ENCODE measurements at places on chromosomes 5 and 9. TPM values are rescaled to one million over a fixed set of nuclear protein-coding genes. Genes with fewer than 3 reads are reported as not detected.

The RMRP gene
- 23,916 TPM for total RNA-seq

The ZNG1F gene
- 6.4 TPM for total RNA-seq

The PRUNE2 gene
- not detected for total RNA-seq

The RECK gene
- total RNA-seq = not detected

The MLANA gene
- total RNA-seq = not detected

The SYK gene
- total RNA-seq = 24.2 TPM

The BTNL3 gene
- total RNA-seq = not detected

The C9orf153 gene
- 0.56 TPM for total RNA-seq

The NTNG2 gene
- total RNA-seq = not detected

The N4BP3 gene
- 0.39 TPM for total RNA-seq

The FOXD4L6 gene
- total RNA-seq = not detected

The LCN10 gene
- total RNA-seq = not detected

The NREP gene
- 3.5 TPM for total RNA-seq

The TXNDC8 gene
- total RNA-seq = not detected

The FBXW2 gene
- total RNA-seq = 26.7 TPM

The PTGDS gene
- total RNA-seq = not detected

- DNase-seq = no peak
Observed at GRCh38 chr9:119332522-119332921, 36.7 kb downstream of the BRINP1 start.

DNA sequence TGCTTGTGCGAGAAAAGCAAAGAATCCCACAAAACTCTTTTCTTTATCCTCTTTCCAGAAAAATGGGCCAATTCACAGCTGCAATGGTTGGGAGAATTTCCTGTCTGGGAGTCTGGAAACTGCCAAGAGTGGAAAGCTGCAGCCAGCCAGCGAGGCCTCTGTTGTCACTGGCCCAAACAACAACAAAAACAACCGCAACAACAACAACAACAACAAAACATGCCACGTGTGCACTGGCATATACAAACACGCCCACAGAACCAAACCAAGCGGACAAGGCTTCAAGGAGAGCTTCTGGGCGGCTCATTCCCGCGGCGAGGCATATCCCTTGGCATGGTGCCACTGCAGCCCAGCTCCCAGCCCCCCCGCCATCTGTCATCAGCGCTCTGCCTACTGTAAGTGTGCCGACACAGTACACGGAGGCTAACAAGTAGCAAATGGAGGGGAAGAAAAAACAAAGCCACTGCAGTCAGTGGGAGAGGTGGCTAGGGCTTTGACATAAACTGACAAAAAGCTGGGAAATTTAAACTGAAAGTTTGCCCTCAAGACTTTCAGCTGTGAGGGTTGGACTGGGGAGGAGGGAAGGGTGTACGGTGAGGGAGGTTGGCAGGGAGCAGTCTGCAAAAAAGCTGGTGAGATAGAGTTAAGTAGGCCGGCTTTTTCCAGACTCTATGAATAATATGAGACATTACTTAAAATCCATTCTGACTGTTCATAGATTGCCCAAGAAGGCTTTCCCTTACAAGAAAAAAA, 165.0 kb upstream of the ZNF462 start:
- no peak for DNase-seq

DNA sequence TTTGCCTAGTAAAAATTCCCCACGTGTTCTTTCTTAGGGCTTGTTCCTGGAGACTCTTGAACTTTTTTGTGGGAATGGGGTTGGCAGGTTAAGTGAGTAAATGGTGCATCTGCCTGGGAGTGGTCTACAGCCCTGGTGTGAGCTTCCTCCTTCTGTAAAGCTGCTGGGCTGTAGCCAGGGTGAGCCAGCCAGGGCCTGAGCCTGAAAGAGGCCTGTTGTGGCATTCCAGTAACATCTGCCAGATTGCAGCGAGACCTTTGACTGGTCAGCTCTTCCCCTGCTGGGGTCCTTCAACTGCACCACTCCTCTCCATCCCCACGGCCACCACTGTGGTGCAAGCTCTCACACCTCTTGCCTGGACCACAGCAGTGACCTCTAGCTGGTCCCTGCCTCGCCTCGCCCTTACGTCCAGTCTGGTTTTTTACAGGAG, 47.5 kb downstream of the SLC22A5 start:
- DNase-seq = no peak

GRCh38 chr9:105064248-105065097, 136.5 kb upstream of the ABCA1 start:
- DNase-seq = peak; percentile 86

DNA sequence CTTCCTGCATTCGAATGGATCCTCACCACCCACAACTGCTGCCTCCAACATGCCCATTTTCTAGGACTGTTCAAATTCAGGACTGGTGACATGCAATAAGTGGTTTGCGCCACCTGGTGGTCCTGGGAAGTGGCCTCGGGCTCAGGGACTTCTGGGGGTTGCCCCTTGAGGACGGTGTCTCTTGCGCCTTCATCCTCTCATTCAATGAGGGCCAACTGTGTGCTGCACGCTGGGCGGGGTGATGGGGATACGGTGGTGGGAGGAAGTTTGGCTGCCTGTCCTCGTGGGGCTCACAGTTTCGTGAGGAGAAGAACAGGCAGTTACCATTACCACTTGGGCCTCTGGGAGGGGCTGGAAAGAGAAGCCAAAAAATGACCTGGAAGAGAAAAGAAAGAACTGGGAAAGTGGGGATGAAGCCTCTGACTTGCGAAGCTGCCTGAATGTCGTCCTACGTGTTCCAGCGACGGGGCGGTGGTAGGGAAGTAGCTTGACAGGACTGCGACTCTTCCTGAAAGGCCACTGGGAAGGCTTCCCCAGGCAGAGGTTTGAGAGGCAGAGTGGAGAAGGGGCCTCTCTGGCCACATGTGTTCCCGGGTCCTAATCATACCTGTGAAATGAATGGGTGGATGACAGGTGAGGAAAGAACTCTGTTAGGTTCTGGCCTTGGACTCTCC, 49.0 kb downstream of the PSD2 start:
- peak; percentile 74 for DNase-seq

DNA sequence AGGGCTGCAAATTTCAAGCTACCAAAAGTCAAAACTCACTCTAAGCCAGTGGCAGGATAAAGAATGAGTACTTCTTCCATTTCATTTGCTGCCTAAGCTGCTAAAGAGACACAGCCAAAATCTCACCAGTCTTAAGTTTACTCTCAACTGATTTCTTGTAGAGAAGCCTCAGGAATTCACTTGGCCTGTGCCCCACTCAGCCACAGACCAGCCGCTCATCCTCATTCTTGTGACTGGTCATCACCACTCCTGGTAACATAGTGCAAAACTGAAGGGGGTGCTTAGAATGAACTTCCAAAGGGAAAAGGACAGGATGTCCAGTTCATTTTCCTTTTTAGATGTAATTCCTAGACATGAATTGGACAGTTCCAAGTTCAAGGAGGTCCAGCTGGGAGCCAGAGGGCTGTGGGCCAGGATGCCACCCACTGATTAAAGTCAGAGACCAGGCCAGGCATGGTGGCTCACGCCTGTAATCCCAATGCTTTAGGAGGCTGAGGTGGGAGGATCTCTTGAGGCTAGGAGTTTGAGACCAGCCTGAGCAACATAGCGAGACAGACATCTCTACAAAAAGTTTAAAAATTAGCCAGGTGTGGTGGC, 72.7 kb upstream of the RANBP3L start:
- DNase-seq = no peak

DNA sequence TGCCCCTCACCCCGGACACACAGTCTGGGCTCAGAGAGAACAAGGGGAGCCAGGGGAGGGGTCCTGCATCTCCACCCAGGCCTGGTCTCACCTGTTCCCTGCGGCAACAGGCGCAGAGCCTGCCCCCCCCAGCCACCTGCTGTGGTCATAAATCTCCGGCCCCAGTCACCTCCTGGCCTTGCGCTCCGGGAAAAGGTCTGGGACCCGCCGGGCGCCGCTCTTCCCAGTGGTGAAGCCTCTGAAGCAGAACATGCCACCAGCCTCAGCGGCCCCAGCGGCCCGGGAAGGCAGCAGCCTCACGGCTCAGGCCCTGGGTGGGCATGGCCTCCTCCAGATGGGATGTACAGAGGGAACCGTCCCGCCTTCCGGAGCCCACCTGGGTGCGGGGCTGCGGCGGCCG, 20.6 kb downstream of the NOTCH1 start:
- no peak for DNase-seq

GRCh38 chr9:134317400-134317789, 8.9 kb upstream of the RXRA start:
- DNase-seq = no peak

GRCh38 chr5:56003679-56004078, 8.9 kb upstream of the IL6ST start:
- DNase-seq = no peak

DNA sequence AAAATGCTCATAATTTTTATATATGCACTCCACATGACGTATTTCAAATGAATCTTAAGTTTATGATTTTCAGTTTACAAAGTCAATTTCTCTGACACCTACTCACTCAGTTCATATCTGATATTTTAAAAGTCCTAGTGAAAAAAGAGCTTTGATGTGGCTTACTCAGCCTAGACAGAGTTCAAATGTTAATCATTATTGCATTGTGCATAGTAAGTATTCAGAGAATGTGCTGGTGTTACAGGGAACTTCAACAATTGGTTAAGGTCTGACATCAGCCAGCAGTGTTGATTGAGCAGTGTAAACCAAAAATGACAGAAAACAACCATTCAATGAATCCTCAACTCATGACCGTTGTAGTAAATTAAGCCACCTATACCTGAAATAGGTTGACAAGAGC, 147.2 kb upstream of the LHFPL2 start:
- DNase-seq = peak; percentile 52

DNA sequence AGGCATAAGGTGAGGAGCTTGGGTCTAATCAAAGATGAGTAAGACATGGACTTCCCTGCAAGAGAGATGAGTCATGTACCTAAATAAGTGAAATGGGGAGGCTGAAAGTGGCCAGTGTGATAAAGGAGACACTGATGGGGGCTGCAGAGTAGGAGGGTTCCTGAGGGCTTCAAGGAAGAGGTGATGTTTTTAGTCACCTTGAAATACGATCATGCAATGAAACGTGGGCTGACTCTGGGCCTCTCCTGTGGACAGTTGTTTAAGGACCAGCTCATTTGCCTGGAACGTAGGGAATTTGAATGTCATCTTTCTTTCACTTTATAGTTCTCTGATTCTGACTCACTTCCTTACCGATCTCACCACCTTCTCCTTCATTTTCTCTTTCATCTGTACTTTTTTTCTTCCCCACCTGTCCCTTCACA, 49.6 kb upstream of the CPLX2 start:
- no peak for DNase-seq

GRCh38 chr5:181133610-181134231, 2.8 kb upstream of the OR2V1 start:
- peak; percentile 54 for DNase-seq
